A172 (cell line): ENCODE measurements at places on chromosomes 3 and 15. TPM values are rescaled to one million over a fixed set of nuclear protein-coding genes. Genes with fewer than 3 reads are reported as not detected.

- no peak for DNase-seq
Observed at GRCh38 chr3:139572847-139573672, 33.5 kb upstream of the RBP1 start.

BDH1 gene
- total RNA-seq, result 0.41 TPM in 1 of 2 replicates, not detected in the other

DNA sequence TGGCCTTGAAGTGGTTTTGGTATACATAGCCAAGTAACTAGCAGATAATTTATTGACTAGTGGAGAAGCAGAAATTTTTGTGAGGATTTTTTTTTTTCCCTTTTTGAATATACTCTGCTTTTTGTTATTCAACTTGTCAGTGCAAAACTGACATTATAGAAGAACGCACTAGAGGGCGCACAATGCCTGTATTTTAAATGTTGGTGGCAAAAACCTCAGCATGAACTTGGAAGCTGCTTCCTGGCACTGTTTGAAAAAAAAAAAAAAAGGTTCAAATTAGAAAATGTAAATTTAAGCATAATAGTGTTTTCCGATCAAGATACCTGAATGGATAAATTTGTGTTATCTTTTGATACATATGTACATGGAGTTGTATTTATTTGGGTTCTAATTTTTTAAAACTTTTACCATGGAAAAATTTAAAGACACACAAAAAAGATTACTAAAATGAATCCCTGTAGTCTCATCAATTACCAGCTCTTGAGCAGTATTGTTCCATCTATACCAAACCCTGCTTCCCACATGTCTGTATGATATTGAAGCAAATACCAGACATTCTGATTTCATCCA, 56.0 kb downstream of the SLC25A26 start:
- DNase-seq, result peak; percentile 52

DNA sequence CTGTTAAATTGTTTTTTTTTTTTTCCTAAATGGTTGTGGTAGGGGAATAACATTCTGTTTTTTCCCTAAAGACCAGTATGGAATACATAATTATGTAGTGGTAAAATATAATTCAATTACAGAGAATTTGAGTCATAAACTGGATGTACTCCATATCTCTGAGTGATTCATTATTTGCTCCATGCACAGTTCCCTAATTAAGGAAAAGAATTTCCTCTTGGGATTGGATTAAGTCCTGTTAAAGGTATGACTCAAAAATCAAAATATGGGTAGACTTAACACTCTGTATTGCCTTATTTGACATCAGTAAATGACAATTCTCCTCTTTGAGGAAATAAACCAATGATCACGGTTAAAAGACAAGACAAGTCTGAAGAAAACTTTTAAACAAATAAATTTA, 78.0 kb upstream of the KCNH8 start:
- DNase-seq, result peak; percentile 26

GRCh38 chr15:67082007-67082536, 16.7 kb downstream of the SMAD3 start:
- no peak for DNase-seq

DNA sequence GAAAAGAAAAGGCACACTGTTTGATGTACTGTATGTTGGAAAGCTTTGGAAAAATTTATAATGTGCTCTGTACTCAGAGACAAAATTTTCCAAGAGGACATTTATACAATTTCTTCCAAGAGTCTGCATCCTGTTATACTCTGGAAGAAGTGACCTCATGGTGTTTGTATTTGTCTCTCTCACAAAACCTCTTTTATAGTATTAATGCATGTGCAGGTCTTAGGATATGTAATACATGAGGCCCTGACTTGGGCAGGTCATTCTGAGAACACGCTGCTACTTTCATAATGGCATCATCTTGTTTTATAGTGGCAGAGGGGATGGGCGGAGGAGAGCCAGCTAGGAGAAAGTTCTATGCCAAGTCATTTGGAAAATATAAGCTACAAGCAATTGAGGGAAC, 72.0 kb upstream of the P3H2 start:
- no peak for DNase-seq

ARNT2 gene
- total RNA-seq, result 14.2 and 18.5 TPM in 2 replicates

DNA sequence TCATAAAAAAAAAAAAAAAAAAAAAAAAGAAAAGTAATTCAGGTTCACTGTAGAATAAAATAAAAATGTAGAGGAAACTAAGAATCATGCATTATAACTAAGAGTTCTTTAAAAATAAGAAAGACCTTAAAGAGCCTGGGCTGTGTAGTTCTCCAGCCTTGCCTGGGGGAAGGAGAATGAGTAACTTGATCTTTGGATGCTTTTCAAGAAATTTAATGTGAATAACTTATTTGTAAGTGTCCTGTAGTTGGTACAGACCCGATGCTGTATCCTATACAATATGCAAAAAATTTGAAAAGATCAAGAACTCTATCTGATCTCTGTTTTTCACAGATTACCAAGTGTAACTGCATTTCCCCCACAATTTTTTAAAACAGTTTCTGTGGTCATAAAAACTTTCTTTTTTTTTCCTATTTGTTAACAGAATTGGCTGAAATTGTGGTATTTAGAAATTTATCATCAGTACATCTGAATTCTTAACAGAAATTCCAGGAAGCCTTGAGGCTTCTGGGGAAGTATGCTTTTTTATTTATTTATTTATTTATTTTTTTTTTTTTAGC, 195.3 kb downstream of the THRB start:
- DNase-seq, result no peak

DNA sequence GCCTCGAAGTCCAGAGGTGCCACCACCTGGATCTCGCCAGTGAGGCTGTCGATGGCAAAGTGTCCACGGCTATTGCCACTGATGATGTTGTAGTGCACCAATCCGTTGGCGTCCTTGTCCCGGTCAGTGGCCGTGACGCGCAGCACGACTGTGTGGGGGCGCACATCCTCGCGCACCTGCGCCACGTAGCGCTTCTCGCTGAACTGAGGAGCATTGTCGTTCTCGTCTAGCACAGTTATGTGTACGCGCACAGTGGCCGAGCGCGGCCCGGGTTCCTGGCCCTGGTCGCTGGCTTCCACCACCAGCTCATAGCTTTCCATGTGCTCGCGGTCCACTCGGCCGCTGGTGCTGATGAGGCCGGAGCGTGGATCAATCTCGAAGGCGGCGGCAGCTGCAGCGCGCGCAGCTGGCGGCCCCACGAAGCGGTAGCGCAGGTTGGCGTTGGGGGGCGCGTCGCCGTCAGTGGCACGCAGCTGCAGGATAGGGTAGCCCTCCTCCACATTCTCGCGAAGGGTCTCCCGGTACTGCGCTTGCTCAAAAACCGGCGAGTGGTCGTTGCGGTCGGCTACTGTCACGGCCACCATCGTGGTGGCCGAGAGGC, 1.8 kb downstream of the CELSR3 start:
- DNase-seq, result no peak

- no peak for DNase-seq
Observed at GRCh38 chr15:53038655-53038941, 248.5 kb upstream of the ONECUT1 start.

- DNase-seq, result no peak
Observed at GRCh38 chr15:65373163-65373651, 4.6 kb downstream of the IGDCC3 start.

GRCh38 chr3:39327746-39328349, 1.7 kb upstream of the CCR8 start:
- no peak for DNase-seq

GRCh38 chr3:76456322-76456721, 583.6 kb upstream of the ROBO2 start:
- DNase-seq, result no peak

DNA sequence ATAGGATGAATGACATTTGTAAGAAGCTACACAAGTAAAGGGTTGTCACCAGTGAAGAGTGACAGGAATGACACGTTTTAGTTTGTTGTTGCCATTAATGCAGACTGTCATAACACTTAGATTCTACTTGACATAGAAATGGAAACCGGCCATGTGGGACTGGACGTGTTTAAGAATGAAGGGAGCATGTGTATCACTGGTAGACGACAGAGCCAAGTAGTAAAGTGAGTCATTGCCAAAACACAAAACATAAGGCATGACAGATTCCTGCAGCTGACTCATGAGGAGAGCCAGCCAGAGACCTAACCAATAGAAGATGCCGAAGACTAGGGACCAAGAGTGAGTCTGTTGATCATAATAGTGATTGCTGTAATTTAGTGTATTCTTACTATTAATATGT, 106.2 kb upstream of the PLAAT1 start:
- peak; percentile 92 for DNase-seq

DNA sequence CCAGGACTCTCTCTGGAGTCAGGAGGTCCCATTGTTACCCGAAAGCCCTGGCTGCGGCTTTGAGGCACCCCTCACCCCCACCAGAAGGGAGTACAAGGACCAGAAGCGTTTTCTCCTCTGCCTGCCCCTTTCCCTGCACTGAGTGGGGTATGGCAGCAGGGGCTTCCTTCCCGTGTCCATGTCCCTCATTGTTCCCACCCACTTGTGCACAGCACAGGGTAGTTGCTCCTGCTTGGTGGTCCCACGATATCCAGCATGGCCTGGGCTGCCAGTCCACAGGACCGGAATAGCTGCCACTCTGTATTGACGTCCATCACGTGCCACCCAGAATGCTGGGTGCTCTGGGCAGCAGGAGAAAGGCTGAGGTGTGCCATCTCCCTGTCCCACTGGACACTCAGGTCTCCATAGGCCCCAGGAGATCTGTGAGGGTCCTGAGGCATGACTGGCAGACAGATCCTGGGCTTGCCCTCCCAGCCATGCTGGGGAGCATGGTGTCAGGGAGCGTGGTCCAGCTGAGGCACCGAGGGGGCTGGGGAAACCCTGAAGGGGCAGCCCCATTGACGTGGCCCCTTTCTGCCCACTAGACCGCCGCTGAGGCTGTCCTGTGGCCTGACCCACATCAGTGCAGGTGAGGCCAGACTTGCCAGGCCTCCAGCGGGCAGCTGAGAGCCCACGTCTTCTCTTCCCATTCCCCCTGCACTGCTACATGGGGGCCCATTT, 45.3 kb upstream of the SEC22A start:
- DNase-seq, result no peak

DNA sequence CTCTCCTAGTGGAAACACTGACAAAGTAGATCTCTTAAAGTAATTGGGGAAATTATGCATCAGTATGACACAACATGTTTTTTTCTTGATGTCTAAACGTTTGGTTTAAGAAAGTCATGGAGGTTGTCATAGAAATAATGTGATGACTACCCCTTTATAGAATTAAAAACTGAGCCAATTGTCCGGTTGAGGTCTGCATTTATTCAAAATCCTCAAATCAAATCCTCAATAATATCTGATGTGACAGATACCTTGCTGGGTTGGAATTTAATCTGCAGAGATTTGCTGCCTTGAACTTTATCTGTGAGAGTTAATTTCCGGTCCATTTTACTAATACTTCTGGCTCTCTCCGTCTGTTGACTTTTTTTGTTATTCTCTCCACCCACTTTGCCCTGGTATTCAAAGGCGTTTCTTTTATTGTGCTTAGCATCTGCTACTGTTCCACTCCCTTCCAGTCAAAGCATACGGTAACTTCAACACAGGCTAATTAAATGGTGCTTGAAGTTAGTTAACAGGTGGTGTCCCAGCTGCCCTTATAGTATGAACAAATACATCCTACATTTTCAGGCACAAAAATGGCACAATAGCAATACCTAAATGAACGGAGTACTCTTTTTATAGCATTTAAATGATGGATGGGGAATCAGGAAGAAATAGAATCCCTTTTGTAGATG, 628.3 kb downstream of the ROBO1 start:
- peak; percentile 0 for DNase-seq

APOD gene
- 0.17 and 0.50 TPM in 2 replicates for total RNA-seq

DNA sequence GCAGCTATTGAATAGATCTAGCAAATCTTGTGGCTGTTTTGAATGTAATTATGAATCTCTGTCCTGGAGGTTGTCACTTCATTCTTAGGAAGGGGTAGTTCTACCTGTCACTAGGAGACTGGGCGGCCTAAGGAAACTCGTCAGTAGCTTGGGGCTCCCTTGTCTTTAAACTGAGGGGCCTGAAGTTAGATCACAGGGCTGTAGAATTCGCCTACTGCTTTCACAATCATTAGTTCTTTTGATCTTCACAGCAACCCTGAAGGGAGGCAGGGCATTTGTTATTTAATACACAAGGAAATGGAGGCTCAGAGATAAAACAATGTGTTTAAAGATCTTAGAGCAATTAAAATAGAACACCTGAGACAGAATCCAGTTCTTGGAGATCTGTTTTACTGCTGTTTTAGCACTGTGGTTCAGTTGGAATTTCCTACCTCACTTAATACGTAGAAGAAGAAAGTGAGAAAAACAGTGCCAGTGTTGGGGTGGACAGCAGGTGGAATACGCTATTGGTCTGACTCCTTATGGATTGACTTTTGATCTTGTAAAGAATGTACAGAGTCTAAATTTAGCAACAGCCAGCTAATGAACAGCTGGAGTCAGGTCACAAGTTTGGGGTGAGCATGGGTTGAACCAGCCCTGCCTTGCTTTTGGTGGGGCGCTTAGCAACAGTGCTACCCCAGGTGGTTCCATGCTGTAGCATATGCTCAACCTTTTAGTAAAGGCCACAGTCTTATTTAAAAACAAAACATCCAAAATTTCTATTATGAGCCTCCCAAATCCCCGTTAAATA, 71.4 kb upstream of the BHLHE40 start:
- no peak for DNase-seq

- no peak for DNase-seq
Observed at GRCh38 chr3:26682406-26682805, 59.8 kb downstream of the LRRC3B start.

GRCh38 chr15:93770788-93771187, 460.6 kb upstream of the MCTP2 start:
- DNase-seq, result no peak

DNA sequence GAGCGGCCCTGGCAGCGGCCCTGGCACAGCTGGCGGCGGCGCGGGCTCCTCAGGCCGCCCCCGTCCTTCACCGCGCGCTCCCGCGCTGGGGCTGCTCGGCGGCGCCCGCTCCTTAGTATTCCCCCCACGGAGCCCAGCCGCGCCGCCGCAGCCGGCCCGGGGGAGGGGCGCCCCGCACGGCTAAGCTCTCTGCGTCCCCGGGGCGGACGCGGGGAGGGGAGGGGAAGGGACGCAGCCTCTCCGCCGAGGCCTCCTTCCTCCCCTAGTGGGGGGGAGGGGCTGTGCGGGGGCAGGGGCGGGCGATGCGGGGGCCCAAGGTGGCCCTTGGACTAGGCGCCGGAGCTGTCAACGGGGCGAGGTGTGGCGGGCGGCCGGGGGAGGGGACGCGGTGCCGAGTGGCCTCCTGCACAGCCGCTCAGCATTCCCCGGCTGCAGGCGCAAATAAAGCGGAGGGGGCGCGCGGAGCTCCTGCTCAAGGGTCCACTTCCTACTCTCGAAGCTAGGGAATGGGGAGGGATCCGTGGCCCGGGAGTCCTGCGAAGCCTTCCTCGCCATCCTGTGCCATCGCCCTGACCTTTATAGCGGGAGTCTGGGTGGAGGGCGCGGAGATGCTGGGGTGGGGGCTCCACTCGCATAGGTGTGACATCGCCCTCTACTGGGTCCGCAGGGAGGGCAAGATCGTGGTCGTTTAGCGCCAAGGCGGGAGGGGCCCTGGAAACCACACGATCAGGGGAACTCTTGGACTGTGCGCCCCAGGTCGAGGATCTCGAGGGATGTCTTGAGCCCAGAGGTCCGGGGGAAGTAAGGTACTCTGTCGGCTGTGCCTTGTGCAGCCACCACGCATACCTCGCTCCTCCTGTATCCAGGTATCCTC, 22.2 kb downstream of the EPHB3 start:
- DNase-seq, result no peak

- DNase-seq, result no peak
Observed at GRCh38 chr3:116453666-116454346, 8.5 kb upstream of the LSAMP start.
